Activated effector memory CD4-positive, alpha-beta T cell treated with anti-CD3 and anti-CD28 coated beads, Interleukin-2, amount 50 U/mL, for 16 hours (primary cell): ENCODE measurements at places on chromosomes 1 and 21.

GRCh38 chr1:25113086-25113485 is 119.2 kb downstream of the SYF2 start:
- DNase-seq: no peak

- DNase-seq: no peak
Measured at GRCh38 chr1:246166841-246167240, 340.2 kb downstream of the SMYD3 start.

GRCh38 chr1:14263225-14263624 is 335.3 kb upstream of the KAZN start:
- DNase-seq: no peak

- DNase-seq: no peak
Measured at GRCh38 chr1:3697810-3698209, 45.5 kb downstream of the TP73 start.

DNA sequence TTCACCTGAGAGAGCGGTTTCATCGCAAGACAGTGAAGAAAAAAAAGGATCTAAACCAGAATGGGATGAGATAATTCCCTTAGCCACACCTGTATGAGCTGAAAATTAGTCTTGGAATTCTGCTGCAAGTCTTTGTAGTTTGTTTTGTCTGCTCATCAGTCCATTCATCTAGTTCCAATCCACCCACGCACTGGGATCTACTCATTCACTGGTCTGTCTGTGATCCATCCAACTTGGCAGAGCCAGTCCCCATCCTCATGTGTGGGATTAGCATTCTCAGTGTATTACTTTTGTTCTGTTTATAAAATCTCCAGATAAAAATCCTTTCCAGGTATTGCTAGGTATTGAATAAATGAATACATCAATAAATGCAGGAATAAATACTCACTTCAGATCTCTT is 266.5 kb upstream of the USP24 start:
- no peak for DNase-seq

- DNase-seq: no peak
Measured at GRCh38 chr1:186183219-186183618, 191.8 kb downstream of the TPR start.

- DNase-seq: no peak
Measured at GRCh38 chr1:101181930-101182329, 54.9 kb upstream of the S1PR1 start.

GRCh38 chr21:45128613-45129188 is 54.3 kb downstream of the ADARB1 start:
- peak; percentile 90 for DNase-seq

DNA sequence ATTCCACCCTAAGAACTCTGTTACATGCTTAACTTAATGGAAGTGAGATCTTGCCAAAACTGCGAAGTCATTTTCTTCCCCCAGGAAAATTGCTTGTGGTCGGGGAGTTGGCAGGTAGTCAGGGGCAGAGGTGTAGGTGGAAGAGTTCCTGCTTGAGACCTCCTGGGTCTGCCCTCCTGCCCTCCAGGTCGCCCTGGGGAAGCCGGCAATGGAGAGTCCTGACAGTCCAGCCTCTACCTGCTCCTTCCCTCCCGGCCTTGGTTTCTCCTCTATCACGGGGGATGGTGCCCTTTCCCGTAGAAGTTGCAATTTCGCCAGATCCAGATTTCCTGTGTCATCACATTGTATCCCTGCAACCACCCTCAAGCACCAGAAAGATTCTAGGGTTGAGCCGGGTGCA is 463.8 kb downstream of the MATN1 start:
- DNase-seq: no peak

- DNase-seq: no peak
Measured at GRCh38 chr1:48215222-48215621, 7.3 kb upstream of the SLC5A9 start.
